ENCODE measurements at places on chromosomes 2 and 18.

GRCh38 chr18:493986-494983 is 6.2 kb downstream of the COLEC12 start:
- peak; percentile 81 for DNase-seq

- DNase-seq = no peak
These were observed 190.7 kb downstream of the NCKAP5 start for GRCh38 chr2:133377599-133377998.

- no peak for DNase-seq
These were observed 166.5 kb upstream of the ALPP start for GRCh38 chr2:232211743-232212686.

DNA sequence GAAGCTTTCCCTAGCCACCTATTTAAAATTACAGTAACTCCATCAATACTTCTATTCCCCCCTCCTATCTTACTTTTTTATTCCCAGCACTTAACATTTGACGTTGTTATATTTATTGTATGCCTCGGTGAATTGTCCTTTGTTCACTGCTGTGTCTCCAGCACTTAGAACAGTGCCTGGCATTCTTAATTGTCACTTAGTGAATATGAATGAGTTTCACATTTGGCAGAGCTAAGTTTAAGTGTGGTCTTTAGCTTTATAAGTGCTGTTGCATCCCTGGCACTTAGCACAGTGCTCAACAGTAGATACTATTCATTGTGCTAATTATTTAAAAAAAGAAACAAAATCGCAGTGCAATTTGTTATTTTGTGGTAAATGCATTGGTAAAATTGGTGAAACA is 1.7 kb downstream of the RMP24 start:
- no peak for DNase-seq

- DNase-seq = peak; percentile 70
These were observed 58.3 kb downstream of the EFEMP1 start for GRCh38 chr2:55865096-55865835.

- DNase-seq = no peak
These were observed 129.0 kb upstream of the ZEB2 start for GRCh38 chr2:144648837-144649465.

GRCh38 chr2:17136877-17137276 is 381.4 kb downstream of the RAD51AP2 start:
- no peak for DNase-seq

DNA sequence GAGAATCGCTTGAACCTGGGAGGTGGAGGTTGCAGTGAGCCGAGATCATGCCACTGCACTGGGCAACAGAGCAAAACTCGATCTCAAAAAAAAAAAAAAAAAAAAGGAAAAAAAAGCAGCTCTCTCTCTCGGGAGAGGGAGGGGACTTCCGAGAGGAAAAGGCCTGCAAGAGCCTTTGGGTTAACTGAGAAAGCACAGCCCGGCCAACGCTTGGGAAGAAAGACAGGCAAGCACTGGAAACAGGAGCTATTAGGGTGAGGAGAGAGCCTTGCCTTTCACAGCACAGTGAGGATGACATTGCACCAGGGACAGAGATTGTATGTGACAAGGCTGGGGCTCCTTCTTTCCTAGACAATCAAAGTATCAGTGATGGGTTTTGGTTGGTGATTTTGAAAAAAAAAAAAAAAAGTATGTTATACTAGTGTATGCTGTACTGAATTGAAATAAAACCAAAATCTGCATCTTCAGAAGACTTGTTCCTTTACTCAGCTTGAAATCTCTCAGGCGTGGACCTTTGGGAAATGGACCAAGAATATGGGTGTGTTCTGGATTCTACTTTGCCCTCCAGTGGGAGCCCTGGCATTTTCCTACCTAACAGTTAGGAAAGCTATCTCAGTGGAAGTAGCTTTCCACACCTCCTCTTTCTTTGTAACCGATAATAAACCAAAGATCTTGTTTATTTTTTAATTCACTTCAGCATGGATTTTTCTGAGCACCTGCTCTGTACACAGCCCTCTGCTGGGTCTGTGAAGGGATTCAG is 16.7 kb downstream of the SRSF7 start:
- no peak for DNase-seq

- DNase-seq = no peak
These were observed 66.5 kb upstream of the TMEM200C start for GRCh38 chr18:5961828-5962150.

DNA sequence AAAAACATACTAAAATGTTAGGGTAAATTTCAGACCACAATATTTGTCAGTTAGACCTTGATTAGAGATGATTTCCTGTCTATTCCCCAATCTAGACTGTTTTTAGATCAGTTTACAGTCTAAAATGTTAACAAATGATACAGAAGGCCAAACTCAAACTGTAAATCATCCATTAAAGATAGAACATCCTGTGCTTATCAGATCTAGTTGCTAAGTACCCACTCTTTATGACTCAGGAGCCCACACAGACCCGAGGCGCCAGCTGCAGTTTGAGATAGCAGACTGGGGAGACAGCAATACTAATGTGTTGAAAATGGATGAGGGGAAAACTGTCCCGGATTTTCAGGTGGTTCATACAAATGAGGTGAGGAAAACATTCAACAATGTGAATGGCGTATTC is 113.3 kb downstream of the SCG2 start:
- peak; percentile 88 for DNase-seq

DNA sequence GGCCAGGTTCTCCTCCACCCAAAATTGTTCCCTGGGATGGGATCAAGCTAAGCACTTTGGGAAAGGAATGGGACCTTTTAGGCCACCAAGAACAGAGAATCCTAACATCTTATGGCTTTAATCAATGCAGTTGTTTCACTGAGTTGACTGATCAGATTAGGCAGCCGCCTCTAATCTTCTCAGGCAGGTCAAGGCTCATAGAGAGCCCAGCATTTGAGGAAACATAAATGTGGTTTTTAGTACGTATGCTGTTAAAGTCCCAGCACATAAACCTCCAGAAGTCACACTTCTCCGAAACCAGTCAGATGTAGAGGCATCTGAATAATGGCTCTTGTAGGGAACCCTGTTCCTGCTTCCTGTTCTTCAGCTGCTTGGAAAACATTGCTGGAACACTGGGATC is 99.5 kb upstream of the RMDN2 start:
- DNase-seq = no peak

- no peak for DNase-seq
These were observed 27.5 kb downstream of the MAP2 start for GRCh38 chr2:209451209-209451834.

- DNase-seq = peak; percentile 20
These were observed 51.2 kb downstream of the WDR75 start for GRCh38 chr2:189492451-189492850.

GRCh38 chr2:58920001-58920400 is 678.9 kb upstream of the FANCL start:
- no peak for DNase-seq

GRCh38 chr18:477565-477964 is 22.9 kb downstream of the COLEC12 start:
- no peak for DNase-seq

DNA sequence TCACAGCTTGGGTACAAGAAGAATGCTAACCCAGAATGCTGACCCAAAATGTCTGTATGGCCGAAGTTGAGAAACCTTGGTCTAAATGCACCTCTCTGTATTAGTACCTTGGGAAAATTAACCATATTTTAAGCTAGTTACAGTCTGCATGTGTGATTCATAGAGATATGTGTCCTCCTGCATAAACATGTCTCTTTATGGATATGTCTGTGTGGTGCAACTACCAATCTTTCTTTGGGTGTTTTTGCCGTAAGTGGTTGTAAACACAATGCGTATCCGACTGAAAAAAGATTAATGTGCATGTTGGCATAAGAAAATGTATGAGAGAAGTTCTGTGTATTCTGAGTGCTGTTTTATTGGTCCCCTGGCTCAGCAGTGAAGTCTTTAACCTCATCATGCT is 54.2 kb upstream of the GAREM2 start:
- DNase-seq = no peak

DNA sequence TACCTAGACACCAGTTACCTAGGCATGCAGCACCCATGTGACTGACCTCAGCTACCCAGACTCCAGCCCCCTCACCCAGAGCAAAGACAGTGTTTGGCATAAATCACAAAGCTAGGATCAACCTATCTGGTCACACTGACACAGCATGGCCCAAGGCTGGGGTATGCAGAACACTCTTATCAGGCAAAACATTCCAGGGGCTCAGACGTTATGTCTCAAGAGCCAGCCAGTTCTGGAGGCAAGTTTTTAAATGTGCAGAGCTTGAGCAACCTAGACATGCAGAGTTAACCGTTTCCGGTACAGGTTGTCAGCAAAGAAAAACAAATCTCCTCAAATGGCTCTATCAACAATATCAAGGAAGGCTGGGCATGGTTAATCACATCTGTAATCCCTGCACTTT is 92.8 kb downstream of the AP1S3 start:
- peak; percentile 97 for DNase-seq

- peak; percentile 40 for DNase-seq
These were observed 154.3 kb downstream of the RNF152 start for GRCh38 chr18:61738488-61738887.

DNA sequence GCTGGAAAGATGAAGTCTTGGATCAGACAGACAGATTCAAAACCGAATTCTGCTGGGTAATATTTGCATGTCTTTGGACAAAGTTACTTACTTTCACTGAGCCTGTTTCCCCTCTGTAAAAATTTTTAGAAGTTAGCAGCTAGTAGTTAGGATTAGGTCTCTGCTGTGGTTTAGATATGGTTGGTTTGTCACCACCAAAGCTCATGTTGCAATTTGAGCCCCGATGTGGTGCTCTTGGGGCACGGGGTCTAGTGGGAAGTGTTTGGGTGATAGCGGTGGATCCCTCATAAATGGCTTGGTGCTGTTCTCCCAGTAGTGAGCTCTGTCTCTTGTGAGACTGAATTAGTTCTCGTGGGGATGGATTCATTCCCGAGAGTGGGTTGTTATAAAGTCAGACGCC is 38.9 kb upstream of the PNO1 start:
- DNase-seq = no peak

GRCh38 chr2:88857951-88858411 is 166.5 kb downstream of the RPIA start:
- peak; percentile 86 for DNase-seq

- DNase-seq = no peak
These were observed 127.7 kb downstream of the RAPGEF4 start for GRCh38 chr2:172863341-172863740.

DNA sequence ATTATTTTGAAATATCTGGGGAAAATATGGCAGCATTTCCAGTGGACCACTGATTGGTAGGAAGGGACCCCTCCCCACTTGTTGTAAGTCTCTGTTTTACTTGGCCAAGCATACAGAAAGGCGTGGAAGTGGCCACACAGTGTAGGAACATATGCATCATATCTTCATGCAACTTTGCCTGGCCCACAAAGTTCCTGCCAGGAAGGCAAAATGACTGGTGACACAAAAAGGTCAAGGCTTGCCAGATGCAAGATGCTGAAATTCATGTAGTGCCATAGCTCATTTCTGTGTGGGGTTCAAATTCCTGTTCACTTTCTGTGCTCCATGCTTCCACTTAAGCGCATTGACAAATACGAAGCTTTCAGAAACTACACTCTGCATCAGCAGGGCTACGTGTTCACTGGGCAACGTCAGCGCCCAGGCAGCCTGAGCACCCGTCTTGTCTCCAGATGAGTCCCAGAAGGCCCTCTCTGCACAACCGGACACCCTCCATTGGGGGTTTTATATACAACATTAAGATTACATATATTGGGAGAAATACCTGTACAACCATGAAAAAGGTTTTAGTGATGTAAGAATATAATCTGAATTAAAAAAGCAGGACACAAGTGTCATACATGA is 3.6 kb downstream of the DYNC2LI1 start:
- no peak for DNase-seq

DNA sequence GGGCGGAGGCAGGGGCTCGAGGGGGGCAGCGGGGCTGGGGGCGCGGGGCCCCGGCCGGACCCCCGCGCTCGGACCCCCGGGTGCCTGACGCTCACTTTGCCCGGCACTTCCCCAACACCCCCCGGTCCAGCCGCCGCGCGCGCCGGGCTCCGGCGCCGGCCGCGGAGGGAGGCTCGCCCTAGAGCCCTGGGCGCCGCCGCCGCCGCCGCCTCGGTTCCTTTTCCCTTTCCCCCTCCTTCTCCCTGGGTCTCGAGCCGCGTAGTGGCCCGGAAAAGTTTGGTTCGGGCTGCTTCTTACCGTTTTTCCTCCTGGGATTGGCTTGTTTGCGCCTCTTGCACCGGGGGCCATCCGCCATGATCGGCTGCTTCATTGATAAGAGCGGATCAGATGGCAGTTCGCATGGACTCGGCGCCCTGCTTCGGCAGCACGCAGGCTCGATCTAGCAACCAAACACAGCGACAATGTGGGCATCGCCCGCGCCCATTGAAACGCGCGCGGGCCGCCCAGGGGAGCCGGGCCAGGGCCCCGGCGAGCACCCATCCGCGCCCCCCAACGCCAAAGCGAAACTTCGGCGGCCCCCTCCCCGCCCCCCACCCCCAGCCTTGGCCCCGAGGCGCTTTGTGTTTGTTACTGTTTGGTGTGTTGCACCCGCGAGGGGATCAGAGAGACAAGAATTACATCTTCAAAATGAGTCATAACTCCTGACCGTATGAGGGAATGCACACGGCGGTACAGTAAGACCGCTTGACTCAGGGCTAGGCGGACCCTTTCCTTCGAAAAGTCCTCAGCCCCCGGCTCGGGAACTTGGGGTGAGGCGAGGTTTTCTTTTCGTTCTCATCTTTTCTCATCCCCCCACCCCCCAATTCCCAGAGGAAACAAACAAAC is 2.7 kb downstream of the ZEB2 start:
- DNase-seq = peak; percentile 98

GRCh38 chr2:128491692-128492244 is 173.1 kb upstream of the HS6ST1 start:
- no peak for DNase-seq

GRCh38 chr2:14232217-14232616 is 400.3 kb upstream of the LRATD1 start:
- DNase-seq = no peak

- DNase-seq = peak; percentile 70
These were observed 50.8 kb downstream of the PTPRM start for GRCh38 chr18:7617738-7618422.

GRCh38 chr2:223602972-223603371 is 811 bp upstream of the SCG2 start:
- DNase-seq = peak; percentile 76

- DNase-seq = no peak
These were observed 21.1 kb downstream of the NFE2L2 start for GRCh38 chr2:177243476-177243875.

GRCh38 chr2:136305517-136306192 is 187.7 kb upstream of the CXCR4 start:
- DNase-seq = no peak

DNA sequence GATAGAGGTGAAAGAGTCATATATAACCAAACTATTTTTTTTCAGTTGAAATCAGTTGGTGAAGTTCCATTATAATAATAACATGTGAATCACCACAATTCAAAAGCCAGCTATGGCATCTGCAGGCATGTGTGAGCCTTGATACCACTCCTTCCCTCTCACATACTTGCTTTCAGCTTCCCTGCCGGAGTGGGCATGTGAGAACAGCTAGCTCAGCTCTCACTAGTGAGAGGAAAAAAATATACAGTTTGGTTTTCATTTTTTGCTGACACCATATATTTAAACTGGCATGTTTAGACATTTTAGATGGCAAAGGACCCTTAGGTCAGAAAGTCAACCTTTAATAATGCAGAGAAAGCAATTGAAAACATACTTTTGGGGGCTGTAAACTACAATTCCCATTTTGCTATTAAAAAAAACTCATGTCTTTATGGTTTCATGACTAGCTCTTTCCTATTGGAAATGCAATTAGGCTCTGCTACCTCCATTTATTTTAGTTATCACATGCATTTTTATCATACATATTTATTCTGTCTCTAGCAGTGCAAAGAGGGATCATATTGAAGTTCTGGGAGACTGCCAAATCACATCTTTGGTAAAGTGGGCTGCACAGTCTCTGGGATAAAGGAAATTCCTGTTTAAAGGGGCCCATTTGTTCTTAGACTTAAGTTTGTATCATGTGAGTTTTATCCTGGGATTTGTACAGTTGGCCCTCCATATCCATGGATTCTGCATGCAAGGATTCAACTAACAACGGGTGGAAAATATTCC is 33.2 kb upstream of the SLC40A1 start:
- peak; percentile 76 for DNase-seq
